ENCODE measurements at places on chromosomes 12 and 14.

DNA sequence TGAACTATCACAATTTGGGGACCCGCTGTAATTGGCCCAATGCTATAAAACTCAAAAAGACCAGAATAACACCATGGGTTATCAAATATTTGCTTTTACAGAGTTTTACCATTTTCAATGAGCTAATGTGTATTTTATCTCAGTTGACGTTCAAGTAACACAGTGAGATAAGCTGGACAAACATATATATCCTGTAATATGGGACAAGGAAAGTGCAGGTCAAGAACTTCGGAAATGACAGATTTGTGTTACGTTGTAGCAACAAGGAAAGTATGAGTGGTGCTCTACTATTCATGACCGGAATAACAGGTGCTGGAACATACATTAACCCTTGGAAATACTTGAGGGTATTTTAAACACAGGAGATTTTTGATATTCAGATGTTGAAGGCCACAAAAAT is 566.4 kb upstream of the FLRT2 start:
- DNase-seq, result no peak

GRCh38 chr14:22509751-22510300 is 79.2 kb downstream of the DAD1 start:
- no peak for DNase-seq

- DNase-seq, result no peak
These were observed 43.0 kb downstream of the TXNRD1 start for GRCh38 chr12:104258476-104259067.

DNA sequence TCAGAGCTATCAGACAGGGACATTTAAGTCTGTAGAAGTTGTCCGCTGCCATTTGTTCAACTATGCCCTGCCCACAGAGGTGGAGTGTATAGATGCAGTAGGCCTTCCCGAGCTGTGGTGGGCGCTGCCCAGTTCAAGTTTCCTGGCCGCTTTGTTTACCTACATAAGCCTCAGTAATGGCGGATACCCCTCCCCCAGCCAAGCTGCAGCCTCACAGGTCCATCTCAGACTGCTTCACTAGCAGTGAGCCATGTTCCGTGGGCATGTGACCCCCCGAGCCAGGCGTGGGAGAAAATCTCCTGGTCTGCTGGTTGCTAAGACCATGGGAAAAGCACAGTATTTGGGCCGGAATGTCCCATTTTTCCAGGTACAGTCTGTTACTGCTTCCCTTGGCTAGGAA is 165.9 kb downstream of the MIPOL1 start:
- DNase-seq, result no peak

- DNase-seq, result no peak
These were observed 330.9 kb downstream of the TMEM121 start for GRCh38 chr14:105857220-105857825.

GRCh38 chr14:104284107-104284592 is 145.8 kb downstream of the KIF26A start:
- DNase-seq, result no peak

DNA sequence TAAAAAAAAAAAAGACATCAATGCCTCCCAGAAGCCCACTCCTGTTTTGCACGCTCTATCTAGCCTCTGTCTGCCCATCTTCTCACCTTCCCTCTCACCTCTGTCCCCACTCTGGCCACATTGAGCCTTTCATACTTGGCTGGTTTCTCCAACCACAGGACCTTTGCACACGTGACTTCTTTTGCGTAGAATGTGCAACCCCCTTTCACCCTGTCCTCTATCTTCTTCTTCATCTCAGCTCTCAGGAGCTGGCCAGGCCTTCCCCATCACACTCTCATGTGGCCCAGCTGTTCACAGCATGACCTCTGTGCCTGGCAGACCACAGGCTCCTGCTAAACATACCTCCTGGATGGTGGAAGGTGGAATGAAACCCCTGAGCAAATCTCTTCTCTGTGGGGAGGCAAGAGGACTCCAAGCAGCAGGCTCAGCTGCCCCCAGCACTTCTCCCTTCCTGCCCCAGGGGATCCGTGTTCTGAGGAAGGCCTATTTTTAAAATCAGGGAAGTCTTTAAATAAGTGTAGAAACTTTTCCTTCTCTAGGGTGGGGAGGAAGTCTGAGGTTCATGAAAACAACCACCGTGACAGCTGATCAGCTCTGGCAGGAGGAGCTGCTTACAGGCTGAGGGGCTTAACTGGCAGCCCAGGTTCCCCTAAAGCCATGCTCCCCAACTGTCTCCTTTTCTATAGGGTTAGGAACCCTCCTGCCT is 11.6 kb downstream of the HVCN1 start:
- no peak for DNase-seq

- DNase-seq, result no peak
These were observed 142.9 kb upstream of the BTG1 start for GRCh38 chr12:92288561-92288960.

All from amniotic stem cell (primary cell).